ENCODE measurements at places on chromosomes 6 and 20.

GRCh38 chr6:24125980-24126379 is at the start of gene NRSN1:
TSS of gene NRSN1 (plus strand) at chr6:24126215. CDS start at chr6:24134328, 8,113 bp downstream.
- DNase-seq, result no peak

GRCh38 chr6:40322336-40322735 is 264.8 kb downstream of the LRFN2 start:
- no peak for DNase-seq

DNA sequence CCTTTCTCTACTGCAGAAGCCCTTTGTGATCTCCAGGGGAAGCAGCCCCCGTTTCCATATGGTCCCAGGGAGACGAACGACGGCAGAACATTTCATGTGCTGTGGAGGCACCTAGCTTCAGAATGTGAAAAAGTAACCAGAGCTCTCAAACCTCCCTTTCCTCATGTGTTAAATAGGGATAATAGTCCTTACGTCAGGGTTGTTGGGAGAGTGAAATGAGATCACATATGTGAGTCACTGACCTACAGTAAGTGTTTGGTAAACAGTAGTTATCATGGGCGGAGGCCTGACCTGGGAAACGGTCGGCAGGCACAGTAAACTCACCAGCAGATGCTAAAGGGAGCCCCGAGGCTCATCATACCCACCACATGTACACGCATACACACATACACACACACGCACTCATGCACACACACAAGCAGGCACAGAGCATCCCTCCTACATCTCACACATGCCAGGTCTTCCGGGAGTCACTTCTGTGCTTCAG is 89.7 kb downstream of the LY86 start:
- no peak for DNase-seq

- no peak for DNase-seq
These were observed 165.6 kb downstream of the FOXA2 start for GRCh38 chr20:22418738-22419137.

DNA sequence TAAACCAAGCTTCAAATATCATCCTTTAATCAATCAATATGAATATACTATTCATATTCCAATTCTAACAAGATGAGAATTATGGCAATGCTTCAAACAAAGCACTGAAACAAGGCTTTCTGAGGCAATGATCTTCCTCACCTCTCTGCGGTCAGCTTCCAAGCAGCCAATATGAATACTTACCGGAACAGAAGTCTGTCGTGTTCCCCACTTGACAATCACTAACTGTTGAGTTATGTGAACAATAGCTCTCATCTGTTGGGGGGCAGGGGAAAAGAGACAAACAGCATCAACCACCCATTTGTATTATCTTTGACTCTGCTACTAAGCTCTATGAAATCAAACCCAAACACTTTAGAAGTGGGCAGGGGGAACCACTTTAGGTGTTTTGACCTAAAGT is 4.5 kb downstream of the CD164 start:
- DNase-seq, result no peak

- DNase-seq, result no peak
These were observed 23.8 kb downstream of the SMLR1 start for GRCh38 chr6:130851026-130851425.

- DNase-seq, result no peak
These were observed 168.1 kb upstream of the TOP1 start for GRCh38 chr20:40860487-40860902.

GRCh38 chr6:30799210-30799609 is 54.9 kb upstream of the IER3 start:
- DNase-seq, result no peak

DNA sequence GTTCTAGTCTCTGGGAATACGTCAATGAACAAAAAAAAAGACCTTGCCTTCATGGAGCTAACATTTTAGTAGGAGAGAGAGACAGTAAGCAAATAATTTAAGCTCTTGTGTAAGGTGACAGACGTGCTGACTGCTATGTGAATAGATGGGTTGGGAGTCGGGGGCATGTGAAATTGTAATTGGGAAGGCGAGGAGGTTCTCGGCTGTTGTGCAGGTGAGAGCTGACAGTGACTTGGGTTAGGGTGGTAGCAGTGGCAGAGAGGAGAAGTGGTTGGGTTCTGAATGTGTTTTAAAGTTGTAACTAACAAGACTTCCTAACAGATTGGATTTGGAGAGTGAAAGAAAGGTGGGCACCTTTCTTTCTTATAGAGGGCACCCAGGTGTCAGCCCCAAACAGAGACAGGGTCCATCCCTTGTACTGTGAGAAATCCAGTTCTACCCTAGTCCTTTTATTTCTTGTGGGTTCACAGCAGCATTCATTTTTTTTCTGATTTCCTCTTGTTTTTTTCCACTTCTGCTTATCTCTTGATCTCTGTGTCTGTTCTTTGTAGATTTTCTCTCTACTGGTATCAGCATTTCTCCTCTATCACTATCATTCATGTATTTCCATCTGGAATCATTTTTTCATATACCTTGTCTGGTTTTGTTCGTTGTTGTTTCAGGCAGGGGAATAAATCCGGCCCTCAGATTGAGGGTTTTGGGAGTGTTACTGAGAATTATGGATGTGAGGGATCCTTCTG is 15.4 kb upstream of the MYLK2 start:
- DNase-seq, result no peak

DNA sequence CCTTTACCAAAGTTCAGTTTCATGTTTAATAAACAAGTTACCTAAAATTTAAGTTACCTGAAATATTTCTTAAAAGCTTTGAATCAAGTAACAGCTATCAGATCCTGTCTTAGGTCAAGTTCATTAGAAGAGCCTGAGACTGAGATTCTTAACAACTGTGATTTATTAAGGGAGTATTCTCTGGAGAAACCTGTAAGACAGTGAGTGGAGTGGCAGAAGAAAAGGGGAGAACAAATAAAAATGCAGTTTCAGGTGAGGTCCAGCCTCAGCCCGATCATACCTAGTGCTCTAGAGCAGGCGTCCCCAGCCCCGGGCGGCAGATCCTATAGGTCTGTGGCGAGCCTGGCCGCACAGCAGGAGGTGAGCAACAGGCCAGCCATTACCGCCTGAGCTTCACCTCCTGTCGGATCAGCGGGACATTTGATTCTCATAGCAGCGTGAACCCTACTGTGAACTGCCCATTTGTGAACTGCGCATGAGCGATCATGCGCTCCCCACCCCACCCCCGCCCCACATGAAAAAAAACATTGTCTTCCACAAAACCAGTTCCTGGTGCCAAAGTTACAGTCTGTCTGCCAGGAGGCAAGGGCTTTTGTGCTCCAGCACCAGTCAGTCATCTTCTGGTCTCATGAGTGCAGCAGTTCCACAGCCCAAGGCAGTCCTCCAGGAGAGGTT is 59.2 kb upstream of the ADGRB3 start:
- DNase-seq, result no peak

DNA sequence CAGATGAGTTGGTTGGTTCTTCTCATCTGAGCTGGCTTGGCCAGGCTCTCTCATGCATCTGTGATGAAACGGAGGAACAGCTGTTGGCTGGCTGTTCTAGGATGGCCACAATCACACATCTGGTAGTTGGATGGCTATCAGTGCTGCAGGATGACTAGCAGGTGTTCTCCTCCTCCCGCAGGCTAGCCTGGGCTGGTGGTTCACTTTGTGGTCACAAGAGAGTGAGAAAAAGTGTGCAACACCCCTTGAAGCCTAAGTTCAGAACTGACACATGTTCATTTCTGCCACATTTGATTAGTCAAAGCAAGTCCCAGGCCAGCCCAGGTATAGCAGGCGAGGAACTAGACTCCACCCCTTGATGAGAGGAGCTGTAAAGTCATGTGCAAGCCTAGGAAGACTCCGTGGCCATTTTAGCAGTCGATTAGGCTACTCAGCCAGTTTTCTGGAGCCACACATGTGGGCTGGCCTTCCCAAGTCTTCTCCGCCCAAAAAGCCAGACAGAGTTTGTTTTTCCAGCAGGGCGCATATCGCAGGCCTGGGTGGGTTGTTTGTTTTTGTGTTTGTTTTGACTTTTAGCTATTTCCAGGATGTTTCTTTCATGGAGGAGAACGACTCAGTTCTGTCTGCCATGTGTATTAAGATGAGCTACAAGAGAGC is 120.8 kb downstream of the ISM1 start:
- DNase-seq, result no peak

GRCh38 chr6:134674562-134674961 is 275.3 kb downstream of the ALDH8A1 start:
- no peak for DNase-seq

- DNase-seq, result no peak
These were observed 75.5 kb downstream of the TBC1D7 start for GRCh38 chr6:13252790-13253189.

GRCh38 chr20:3470208-3470626 is 601 bp upstream of the ATRN start:
- DNase-seq, result no peak

DNA sequence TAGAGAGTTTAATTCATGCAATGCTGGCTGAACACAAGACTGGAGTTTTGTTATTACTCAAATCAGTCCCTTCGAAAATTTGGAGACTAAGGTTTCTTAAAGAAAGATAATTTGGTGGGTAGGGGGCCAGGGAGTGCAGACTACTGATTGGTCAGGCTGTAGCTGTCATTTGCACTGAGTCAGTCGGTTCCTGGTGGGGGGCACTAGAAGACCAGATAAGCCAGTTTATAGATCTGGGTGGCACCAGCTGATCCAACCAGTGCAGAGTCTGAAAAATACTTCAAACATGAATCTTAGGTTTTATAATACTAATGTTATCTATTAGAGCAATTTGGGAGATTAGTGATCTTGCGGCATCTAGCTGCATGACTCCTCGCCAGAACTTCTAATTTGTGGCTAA is 530.7 kb downstream of the NKAIN2 start:
- no peak for DNase-seq

DNA sequence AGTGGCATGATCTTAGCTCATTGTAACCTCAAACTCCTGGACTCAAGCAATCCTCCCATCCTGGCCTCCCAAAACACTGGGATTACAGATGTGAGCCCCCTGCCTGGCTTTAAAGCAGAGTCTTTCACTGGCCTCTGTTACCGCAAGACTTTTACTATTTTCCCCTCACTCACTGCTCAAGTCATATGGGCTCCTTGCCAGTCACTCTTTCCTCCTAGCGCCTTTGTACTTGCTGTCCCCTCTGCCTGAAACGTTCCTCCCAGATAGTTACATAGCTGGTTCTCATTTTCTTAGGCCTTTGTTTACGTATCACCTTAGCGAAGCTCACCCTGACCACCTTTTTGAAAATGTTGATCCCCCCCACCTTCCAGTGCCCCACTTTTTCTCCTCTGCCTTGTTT is 29.3 kb downstream of the RPRD1B start:
- no peak for DNase-seq

DNA sequence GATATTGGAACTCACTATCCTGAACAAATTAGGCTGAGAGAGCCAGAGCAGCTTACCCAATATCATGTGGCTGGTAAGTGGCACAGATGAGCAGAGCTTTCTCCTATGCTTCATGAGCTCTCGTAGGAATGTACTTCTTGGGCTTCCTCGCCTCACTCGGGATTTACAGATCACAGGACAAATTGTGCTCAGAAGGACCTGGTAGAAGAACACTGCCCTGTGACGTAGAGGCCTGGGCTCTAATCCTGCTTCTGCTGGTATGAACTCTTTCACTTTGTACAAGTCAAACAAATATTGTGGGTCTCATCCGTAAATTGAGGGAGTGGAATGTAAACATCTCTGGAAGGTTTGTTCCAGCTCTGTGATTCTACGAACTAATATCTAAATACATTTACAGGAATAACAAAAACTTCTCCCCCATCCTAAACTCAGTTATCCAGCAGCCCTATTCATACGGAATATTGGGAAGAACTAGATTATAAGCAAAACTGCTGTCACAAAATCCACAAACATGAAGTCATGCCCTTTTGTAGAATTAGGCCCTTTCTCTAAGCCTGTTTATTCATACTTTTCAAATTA is 187.6 kb downstream of the CLIC5 start:
- no peak for DNase-seq

DNA sequence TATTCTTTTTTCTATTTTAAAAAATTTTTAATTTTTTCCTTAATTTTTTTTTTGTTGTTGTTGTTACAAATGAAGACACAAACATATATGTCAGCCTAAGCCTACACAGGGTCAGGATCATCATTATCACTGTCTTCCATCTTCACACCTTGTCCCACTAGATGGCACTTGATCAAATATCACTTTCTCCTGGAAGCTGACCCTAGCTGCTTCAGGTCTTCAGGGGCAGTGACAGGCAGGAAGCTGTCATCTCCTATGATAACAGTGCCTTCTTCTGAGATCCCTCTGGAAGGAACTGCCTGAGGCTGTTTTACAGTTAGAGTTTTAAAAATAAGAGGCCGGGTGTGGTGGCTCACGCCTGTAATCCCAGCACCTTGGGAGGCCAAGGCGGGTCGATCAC is 70.2 kb upstream of the EEF1E1 start:
- no peak for DNase-seq

DNA sequence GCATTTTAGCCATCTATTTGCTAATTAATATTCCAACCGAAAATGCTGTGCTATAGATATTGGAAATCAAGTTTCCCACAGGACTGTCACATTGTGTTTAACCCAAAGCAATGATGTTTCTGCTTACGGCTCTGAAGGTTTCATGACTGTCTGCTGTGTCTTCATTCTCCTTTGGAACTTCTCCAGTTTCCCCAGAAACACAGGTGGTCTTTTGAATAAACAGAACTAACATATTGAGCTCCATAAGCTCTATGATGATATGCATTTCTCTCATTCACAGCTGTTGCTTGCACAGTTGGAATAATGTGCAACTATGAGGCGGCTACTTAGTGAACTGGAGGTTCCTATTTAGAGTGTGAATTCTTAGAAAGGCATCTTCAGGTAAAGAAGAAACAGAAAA is 266.0 kb upstream of the ID4 start:
- no peak for DNase-seq

DNA sequence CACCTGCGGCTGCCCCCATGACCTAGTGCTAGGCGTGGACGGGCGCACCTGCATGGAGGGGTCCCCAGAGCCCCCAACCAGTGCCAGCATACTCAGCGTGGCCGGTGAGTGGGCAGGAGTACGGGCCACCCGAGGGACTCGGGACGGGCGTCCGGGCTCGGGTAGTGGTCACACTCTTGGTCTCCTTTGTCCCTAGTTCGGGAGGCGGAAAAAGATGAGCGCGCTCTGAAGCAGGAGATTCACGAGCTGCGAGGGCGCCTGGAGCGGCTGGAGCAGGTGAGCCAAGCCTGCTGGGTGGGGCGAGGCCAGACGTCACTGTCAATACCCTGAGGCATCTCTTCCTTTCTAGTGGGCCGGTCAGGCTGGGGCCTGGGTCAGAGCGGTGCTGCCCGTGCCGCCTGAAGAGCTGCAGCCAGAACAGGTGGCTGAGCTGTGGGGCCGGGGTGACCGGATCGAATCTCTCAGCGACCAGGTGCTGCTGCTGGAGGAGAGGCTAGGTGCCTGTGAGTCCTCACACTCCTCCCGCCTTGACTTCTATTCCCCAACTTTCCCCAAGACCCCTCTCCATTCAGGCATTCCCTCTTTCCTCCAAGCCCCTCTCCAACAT is 2.9 kb downstream of the EGFL8 start:
- no peak for DNase-seq

GRCh38 chr6:157535340-157536222 is 154.6 kb downstream of the ZDHHC14 start:
- peak; percentile 87 for DNase-seq

Data from pulmonary artery endothelial cell (primary cell).